Right renal cortex interstitium (tissue), 3 donors: ENCODE measurements at places on chromosomes 2 and 18.

DNA sequence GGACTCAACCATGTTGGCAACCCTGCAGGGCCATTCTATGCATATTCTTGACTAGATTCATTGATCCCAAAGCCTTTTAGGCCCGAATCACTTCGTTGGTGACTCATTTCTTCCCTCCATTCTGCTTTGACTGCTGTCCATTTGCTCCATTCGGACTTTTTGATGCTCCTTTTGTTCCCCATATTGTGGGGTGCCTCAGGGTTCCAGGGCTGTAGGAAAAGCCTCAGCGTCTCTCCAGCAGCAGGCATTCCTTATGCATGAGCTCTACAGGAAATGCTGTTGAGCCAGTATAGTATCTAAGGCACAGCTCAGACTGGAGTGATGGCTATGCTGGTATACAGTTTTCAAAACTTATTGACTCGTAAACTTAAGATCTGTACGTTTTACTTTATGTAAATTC, 292.6 kb downstream of the PRKCE start:
- DNase-seq = no peak

- DNase-seq = no peak
Measured at GRCh38 chr18:2651981-2652380, 3.5 kb upstream of the SMCHD1 start.

DNA sequence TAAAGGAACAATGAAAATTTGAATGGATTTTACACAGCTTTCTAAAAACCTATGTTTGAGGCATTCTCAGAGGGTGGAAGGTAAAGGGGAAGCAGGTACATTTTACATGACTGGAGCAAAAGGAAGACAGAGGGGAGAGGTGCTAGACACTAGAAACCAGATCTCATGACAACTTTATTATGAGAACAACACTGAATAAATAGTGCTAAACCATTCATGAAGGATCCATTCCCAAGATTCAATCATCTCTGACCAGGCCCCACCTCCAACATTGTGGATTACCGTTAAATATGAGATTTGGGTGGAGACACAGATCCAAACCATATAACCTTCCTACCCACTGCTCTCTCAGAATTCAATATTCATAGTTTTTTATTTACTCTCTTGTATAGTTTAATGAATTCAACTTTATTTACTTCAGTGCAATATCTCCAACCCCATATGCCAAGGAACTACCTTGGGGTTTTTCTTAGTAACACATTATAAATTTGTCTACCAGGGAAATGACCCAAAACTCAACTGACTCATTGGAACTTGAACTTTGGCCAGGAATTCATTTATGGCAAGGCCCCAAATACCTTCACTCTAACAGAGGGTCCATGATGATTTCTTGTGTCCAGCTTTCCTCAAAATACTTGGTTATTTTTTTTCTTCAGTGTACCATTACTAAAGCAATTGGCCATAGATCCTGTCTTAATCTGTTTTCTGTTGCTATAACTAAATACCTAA, 317.8 kb downstream of the GULP1 start:
- no peak for DNase-seq

DNA sequence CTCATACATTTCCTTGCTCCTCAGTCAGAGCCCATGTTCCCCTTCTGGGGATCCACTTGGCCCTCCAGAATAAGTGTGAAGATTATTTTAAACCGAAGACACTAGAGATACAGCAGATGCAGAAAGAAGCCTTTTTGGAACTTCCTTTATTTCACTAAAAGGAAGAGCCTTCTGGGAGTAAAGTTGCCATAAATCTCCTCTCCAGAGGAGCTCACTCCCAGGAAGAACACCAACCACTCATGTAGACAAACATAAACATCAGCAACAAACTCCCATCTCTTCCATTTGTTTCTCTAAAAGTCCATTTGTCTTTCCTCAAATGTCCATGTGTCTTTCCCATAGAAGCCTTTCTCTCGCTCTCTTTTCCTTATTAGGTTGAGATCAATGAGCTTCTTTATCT, 62.4 kb upstream of the MSH6 start:
- no peak for DNase-seq

- DNase-seq = no peak
Measured at GRCh38 chr18:49096021-49096420, 145.3 kb upstream of the SMAD7 start.

- no peak for DNase-seq
Measured at GRCh38 chr2:84278386-84278785, 180.7 kb downstream of the SUCLG1 start.

- DNase-seq = no peak
Measured at GRCh38 chr2:17709897-17710296, 43.7 kb downstream of the SMC6 start.

DNA sequence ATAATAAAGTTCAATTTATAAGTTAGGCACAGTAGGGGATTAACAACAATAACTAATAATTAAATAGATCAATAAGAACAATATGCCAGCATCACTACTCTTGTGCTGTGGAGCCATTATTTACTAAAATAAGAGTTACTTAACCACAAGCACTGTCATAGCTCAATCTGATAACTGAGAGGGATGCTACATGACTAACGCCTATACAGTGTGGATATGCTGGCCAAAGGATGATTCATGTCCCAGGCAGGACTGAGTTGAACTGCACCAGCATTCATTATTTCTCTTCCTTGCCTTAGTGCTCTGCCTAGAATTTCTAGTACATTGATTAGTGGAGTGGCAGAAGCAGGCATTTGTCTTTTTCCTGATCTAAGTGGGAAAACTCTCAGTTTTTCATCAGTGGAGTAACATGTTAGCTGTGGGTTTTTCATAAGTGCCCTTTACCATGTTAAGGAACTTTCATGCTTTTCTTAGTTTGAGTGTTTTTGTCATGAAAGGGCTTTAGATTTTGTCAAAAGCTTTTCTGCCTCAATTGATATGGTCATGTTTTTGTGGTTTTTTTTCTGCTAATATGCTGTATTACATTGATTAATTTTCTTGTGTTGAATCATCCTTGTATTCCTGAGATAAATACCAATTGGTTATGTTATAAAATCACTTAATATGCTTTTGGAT, 21.7 kb downstream of the KIAA1328 start:
- DNase-seq = no peak

DNA sequence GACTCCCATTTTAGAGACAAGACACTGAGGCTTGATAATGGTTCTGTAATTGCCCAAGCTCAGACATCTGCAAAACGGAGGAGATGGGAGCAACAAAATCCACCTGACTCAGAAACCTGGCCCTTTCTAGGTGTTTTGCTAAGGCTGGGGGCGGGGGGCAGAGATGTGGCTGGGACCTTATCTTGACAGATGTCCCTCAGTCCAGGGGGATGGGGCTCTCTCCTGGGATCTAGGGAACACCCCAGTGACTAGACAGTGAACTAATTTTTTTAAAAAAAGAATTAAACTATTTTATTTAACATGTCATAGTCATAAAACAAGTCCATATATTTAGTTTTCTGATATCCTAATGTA, 32.0 kb upstream of the HAAO start:
- no peak for DNase-seq

GRCh38 chr2:109350526-109350925, 221.5 kb downstream of the SH3RF3 start:
- no peak for DNase-seq

DNA sequence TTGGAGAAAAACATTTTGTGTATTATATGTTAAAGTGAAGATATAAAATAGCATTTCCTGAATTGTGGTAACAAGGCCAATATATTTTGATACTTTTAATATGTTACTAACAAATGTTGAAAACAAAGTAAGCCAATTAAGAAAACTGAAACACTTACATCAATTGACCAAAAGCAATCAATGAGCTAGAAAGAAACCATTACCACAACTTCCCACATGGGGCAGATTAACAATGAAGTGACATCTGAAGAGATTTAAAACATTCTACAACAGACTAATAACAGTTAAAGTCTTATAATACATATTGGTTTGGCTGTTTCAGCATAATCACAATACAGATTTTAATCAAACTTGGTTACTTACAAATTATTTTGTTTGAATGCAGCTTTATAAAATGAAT, 282.4 kb upstream of the NETO1 start:
- DNase-seq = no peak

DNA sequence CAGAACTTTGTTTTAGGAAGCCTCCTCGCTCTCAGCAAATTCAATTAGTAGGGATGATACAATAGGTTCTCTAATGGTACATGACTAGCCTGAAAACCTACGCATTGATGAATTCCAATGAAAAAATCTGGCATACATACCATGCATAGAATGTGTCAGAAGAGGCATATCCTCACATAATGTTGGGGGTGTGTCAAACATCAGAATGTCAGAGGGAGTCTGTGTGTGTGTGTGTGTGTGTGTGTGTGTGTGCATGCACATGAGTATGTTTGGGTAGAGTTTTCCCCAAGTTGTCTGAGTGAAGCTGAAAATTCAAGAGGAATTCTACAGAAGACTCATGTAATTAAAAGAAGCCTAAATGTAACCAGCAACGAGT, 78.5 kb downstream of the FIGN start:
- no peak for DNase-seq

- DNase-seq = no peak
Measured at GRCh38 chr2:233479616-233480489, 86.7 kb downstream of the USP40 start.

DNA sequence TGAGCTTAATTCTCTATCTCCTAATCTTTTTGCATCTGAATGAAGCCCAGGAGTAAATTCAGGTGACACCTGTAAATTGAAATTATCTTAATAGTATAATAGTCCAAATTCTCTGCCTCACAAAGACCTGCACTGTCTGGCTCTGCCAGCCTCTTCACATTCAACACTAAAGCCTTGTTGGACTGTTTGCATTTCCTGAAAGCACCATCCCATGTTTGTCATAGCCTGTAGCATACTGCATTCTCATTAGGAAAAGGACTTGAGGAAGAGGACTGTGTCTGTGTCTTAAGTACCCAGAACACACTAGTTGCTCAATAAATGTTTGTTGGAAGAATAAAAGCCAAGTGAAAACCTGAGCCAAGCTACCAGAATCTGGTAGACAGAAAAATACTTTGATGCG, 42.9 kb upstream of the GRHL1 start:
- no peak for DNase-seq

- DNase-seq = no peak
Measured at GRCh38 chr2:204604061-204604460, 58.8 kb downstream of the PARD3B start.

GRCh38 chr2:58137221-58137620, 90.6 kb downstream of the VRK2 start:
- no peak for DNase-seq

GRCh38 chr18:22838639-22839277, 94.4 kb upstream of the RBBP8 start:
- no peak for DNase-seq

GRCh38 chr18:24177499-24178133, 38.8 kb downstream of the CABYR start:
- DNase-seq = no peak

GRCh38 chr2:235940330-235940729, 227.9 kb downstream of the GBX2 start:
- DNase-seq = no peak

GRCh38 chr18:79139206-79139605, 70.0 kb downstream of the ATP9B start:
- no peak for DNase-seq

- DNase-seq = peak; percentile 42
Measured at GRCh38 chr2:230068016-230068650, 591 bp downstream of the SLC16A14 start.

- DNase-seq = no peak
Measured at GRCh38 chr2:101617188-101617587, 80.3 kb upstream of the MAP4K4 start.

- no peak for DNase-seq
Measured at GRCh38 chr2:196241175-196241574, 69.8 kb upstream of the STK17B start.

- DNase-seq = no peak
Measured at GRCh38 chr2:201507725-201508124, 56.2 kb downstream of the STRADB start.

DNA sequence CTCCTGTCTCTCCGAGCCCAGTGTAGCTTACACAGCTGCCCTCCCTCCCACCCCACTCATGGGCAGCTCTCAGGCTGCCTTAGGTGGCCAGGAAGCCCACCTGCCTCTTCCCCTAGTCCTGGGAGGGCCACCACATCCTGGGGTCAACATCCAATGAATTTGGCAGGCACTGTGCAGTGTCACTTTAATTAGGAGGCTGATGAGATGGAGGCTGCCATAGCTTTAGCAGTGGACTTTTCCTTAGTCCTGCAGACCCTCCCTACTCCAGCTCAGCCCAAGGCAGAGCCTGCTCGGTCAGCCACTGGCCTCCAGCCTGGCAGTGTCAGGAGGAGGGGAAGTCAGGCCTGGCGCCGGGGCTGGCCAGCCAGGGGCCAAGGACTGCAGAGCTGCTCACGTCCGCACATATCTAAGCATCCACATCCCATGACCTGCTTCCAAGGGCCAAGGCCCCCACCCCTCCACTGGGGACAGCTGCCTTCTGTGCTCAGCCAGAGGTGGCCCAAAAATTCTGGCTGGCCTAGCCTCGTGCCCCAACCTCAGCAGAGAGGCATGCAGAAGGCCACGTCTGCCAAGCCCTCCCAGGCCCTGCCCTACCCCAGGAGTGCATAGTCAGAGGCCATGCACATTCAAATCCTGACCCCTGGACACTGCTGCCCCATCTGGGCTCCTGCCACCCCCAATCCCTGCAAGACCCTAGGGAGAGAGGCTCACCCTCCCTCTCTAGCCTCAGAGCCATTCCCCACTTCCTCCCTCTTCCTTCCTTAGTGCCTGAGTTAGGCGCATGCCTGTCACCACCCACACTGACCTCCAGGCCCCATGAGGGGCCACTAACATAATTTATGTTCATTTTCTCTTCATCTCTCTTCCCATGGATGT, 33.1 kb downstream of the ADRA2B start:
- no peak for DNase-seq

DNA sequence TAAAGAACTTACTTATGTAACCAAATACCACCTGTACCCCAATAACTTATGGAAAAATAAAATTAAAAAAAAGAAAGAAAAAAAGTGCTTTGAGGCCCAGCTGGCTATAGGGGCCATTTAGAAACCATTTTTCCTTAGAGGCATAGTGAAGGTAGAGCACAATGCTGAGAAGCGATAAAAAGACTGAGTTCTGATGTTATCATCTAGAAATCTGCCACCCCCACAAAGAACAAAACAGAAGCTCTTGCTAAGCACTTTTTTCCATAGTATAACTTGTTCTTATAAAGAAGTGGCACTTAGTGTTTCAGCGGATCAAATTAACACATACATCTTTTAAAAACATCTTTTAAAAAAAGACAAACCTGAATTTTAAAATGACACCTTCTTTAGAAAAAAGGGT, 51.4 kb downstream of the ICOS start:
- no peak for DNase-seq

GRCh38 chr18:49560624-49561288, 1.1 kb upstream of the LIPG start:
- peak; percentile 56 for DNase-seq

DNA sequence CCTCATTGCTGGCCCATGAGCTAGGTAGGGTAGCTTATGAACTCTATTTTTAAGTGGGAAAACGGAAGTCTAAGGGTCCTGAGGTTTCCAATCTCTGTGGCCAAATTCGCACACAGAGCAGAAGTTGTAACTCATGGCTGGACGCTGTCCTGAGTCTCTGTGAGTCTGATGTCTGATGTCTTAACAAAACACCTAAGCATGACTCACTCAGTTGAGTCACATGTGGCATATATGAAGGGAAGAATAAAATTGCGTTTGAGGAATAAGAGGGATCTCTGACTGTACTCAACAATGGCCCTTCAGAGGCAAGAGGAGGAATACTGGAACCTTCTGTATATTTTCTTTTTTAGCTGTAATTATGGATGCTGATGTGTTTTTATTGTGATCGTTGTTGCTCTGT, 569.7 kb downstream of the RIT2 start:
- DNase-seq = no peak

- no peak for DNase-seq
Measured at GRCh38 chr2:195342061-195342460, 315.0 kb upstream of the SLC39A10 start.
